NCI-H2227 treated with DMSO at 0.1 percent for 48 hours (cell line): ENCODE measurements at places on chromosomes 13 and 19.
A peak's percentile ranks its signal among the peaks of the same experiment; 100 is the strongest.

DNA sequence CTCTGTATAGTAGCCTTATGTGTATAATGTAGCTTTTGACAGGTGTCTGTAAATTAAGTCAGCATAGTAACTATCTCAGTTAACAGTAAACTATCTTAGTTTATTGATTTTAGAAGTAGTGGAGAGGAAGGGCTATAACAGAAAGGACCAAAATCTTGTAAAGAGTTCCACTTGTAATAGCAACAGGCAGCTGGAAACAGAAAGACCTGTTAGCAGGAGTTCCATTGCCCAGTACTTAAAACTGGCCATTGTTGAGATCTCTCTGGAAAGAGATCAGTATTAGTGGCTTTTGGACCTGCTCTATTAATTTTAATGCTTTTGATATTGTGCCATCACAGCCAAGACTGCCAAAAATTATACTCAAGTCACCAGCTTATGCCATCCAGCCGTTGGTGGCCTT, 32.0 kb upstream of the GARRE1 start:
- DNase-seq: no peak

GRCh38 chr13:95437561-95437960, 115.0 kb upstream of the CLDN10 start:
- DNase-seq: no peak

GRCh38 chr13:44159633-44160279, 213.9 kb upstream of the SERP2 start:
- no peak for DNase-seq

DNA sequence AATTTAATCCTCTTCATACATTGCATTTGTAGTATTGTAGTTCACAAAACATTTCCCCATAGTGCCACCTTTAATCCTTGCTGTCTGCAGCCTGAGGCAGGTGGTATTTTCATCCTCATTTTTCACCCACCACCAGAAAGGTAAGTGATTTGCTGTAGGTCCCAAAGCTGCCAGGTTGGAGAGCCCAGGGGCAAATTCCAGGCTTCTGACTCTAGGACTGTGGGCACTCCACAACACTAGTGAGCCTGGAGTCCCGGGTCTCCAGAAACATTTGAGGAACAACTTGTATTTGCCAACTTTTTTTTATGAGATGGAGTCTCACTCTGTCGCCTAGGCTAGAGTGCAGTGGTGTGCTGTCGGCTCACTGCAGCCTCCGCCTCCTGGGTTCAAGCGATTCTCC, 6.2 kb downstream of the ILF3 start:
- no peak for DNase-seq

DNA sequence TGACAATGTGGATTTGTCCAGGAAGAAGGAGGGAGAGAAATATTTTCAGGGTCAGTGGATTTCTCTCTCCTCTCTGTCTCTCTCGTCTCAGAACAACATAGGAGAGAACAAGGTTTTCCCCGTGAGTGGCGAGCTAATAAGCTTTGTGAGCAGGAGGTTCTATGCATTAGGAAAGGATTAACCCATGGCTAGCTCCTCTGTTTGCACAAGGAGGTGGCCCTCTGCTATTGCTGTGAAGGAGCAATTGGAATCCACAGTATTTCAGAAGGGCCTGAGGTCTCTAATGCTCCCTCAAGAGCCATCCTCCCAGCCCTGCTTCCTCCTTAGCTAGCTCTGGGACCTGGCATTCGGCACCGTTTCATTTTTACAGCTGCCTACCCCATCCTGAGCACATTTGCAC, 288.9 kb upstream of the MAB21L1 start:
- no peak for DNase-seq

DNA sequence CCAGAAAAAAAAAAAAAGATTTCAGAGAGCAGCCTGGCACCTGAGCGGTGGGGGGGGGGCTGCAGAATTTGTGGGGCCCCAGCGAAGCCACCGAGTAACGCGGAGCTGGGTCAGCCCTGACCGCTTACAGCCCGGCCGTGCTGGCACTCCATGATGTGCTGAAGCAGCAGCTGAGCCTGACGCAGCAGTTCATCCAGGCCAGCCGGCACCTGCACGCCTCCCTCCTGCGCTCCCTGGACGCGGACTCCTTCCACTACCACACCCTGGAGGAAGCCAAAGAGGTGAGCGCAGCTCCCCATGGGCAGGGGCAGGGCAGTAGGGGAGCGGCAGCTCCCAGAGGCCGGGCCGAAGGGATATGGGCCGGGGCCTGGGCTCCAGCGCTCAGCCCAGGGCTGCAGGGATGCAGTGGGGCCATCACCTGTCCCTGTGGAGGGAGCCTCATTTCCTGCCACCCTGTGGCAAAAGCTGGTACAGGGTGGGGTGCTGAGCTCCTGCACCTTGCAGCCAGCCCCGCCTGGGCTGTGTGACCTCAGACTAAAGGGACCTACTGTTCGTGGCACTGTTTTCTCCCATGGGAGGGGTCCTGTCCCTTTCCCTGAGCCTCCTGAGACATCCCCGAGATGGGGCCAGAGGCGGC, 18.3 kb downstream of the C19orf44 start:
- no peak for DNase-seq

DNA sequence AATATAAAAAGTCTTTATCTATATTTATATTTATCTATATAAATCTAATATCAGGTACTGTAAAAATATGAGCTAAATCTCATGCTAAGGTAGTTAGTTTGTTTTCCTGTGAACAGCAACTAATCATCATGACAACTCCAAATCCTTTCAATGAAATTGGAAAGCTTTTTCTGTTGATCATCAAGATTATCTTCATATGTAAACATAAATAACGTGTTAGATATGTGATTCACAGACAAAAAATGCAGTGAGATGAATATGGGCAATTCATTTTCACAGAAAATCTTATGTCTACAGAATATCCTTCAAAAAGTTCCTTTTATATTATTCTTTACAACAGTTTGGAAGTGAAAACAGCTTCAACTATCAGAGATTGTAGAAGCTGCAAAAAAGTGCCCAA, 41.7 kb upstream of the EEF1AKMT1 start:
- no peak for DNase-seq

GRCh38 chr19:58519087-58519354, 589 bp downstream of the ZBTB45 start:
- DNase-seq: peak; percentile 91

GRCh38 chr19:4547303-4548237, 7.7 kb upstream of the LRG1 start:
- no peak for DNase-seq

GRCh38 chr13:96684469-96684868, 309.8 kb downstream of the OXGR1 start:
- no peak for DNase-seq

DNA sequence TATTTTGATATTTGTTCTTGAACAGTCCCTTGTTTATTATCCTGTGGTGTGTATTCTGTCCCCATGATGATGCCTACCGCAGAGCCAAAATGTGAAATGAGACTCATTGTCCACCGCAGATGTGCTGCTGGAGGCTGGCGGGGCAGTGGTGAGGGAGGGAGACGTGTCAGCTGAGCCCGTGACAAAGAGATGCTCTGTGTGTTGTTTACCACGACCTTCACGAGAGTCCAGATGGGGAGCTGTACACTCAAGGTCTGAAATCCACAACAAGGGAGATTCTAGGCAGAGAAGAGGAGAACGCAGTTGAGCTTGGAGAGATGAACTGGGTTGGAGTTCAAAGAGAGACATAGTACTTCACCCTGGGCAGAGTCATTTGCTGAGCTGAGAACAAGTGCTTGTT, 20.8 kb upstream of the AMER2 start:
- DNase-seq: no peak

DNA sequence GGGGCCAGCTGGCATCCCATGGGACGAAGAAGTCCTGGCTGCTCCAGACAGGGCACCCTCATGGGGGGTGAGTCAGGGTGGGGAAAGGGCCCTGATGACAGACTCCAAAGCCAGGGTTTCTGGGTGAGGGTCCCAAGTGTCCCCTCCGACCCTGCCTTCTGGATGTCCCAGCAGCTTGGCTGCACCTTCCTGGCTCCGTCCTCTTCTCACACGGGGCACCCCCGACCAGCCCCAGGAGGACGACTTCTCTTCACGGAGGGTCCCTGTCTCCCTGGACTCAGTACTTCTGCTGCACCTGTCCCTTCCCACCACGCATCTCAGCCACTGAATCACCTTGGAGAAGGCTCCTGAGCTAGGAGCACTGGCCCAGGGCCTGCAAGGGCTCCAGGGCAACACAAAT, 19.9 kb downstream of the MIER2 start:
- DNase-seq: no peak

- no peak for DNase-seq
Observed at GRCh38 chr13:43555667-43556066, 231.1 kb downstream of the ENOX1 start.

DNA sequence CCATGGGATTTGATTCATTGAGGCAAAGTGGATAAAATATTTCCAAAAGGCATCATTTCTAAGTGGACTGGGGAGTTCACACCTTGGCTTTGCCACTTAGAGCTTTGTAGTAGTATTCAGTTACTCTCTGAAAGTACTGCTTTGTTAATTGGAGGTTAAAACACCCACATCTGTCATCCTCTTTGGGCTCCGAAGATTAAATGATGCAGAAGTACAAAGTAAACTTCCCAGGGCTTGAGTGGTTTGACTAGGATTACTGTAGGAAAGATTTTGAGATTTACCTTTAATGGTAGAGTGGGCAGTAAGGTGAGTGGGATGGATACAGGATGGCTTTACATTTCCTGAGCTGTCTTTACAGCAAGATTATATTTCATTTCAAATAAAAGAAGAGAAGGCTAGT, 42.4 kb downstream of the WASF3 start:
- DNase-seq: no peak

DNA sequence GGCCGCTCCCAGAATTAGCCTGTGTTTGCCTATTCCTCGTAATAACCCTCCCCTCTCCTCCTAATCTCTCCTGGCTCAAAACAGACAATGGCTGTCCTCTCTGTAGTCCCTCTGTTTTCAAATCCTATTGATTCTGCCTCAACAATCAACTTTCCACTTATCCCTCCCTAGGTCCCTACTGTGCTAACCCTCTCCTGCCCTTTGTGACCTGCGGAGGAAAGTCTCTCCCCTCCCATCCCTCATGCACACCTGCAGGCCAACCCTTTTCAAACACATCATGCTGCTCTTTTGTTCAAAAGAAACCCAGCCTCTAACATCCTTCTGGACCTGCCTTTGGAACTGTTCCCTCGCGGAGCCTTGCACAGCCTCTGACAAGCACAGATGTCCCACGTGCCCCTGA, 37.3 kb downstream of the CILP2 start:
- DNase-seq: no peak

GRCh38 chr13:102443249-102443648, 41.4 kb upstream of the FGF14 start:
- DNase-seq: no peak

GRCh38 chr13:91101381-91101780, 246.1 kb upstream of the MIR17HG start:
- no peak for DNase-seq

DNA sequence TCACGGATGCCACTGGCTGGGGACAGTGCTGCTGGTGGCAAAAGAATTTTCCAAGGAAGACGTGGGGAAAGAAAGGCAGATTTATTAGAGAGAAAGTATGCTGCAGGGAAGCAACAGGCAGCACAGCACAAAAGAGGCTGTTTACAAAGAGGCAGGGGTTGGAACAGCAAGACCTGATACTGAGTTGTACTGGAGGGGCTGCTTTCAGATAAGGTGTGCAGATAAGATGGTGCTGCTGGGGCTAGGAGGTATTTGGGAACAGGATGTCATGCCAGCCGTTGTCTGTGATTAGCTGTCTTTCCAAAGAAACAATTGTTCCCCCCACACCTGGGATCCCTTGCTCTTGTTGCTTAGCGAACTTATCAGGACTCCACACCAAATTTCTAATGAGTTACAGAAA, 2023.3 kb upstream of the PCDH20 start:
- DNase-seq: no peak

- DNase-seq: no peak
Observed at GRCh38 chr13:80038371-80038770, 302.6 kb downstream of the SPRY2 start.

- DNase-seq: no peak
Observed at GRCh38 chr13:77343841-77344240, 16.9 kb upstream of the MYCBP2 start.

GRCh38 chr19:45180936-45181335, 2.4 kb downstream of the BLOC1S3 start:
- DNase-seq: no peak

DNA sequence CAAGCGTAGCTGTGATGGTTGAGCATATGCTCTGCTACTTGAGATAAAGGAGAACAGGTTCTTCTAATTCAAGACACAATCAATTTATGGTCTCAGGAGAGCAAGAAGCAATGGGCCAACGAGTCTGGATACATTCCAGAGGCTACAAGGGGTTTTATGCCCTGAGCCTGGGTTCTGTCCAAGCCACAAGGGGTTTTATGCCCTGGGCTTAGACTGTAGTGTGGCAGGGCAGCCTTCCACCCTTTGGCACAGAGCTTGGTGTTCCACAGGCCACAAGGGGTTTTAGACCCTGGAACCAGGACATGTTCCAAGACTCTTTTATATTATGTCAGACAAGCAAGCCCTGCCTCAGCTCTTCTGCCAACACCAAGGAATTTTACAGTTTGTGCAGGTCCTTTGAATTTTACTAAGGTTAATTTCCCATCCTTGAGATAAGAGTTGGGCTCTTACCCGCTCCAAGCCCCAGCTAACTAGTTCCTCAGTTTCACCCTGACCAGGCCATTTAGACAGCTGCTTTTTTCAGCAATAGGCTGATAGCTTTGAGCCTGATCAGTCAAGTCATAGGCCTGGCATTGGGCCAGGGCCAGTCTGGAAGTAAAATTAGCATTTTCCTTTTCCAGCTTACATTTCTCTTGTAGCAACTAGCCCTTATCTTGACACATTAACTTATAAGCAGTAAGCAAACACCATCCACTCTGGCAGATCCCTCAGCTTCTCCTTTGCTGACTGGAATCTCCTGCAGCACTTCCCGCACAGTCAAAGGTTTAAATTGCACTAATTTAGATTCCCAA, 95.0 kb downstream of the ZNF737 start:
- no peak for DNase-seq

- peak; percentile 12 for DNase-seq
Observed at GRCh38 chr13:32587011-32587810, 959 bp downstream of the PDS5B start.

GRCh38 chr13:34214686-34215085, 396.7 kb downstream of the RFC3 start:
- no peak for DNase-seq

DNA sequence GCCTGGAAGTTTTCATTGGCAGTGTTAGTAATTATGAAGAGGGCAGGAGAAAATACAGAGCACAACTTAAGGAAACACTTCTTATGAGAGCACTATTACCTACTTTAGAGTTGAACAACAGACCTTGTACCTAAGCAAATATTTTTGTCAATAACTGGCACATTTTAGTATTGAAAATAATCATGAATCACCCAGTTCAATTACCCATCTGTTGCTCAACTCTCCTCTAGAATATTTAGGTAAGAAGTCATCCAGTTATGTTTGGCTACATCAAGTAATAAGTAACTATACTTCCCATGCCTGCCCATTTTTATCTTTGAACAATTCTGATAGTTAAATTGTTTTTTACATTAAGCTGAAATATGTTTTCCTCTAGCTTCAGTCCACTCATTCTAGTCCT, 893.4 kb downstream of the DIAPH3 start:
- DNase-seq: no peak

- no peak for DNase-seq
Observed at GRCh38 chr13:77544355-77544754, 8.8 kb downstream of the SCEL start.

- DNase-seq: no peak
Observed at GRCh38 chr19:4067396-4068046, 822 bp upstream of the ZBTB7A start.
